OCI-M1 (cell line): ENCODE measurements at places on chromosomes 3 and 15.

- no peak for DNase-seq
Observed at GRCh38 chr15:35458176-35458856, 87.6 kb downstream of the DPH6 start.

DNA sequence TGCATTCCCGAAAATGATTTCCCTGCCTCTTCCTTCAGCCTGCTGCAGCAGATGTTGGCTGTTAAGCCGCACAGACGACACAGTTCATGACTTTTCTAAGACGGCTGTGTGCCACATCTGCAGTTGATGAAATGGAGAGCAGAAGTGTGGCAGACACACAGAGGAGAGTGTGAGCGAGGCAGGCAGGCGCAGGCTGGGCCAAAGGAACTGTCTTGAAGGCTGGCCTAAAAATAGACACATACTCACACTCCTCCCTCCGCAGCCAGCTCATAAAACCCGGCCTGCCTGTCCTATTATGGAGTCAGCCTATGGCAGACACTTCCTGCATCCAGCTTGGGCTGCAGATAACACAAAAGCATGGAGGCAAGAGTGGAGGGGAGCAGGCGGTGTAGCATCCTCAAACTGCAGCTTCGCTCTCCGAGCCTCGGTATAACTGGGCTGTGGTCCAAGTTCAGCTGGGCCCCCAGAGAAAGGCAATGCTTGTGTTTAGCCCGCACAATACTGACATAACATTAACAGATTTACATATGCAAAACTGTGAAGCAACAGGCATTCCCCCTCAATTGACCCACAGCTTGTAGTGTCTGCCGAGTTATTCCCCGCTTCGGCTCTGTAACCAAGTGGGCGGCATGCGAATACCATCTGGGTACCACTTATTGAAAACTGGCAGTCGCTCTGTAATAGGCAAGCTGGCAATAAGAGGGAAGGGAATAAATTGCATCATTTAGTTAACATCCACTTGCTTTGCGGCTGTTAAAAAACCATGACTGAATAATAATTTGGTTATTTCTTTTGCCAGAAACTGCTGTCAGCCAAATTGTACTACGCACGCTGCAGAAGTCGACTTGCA lies 40.8 kb downstream of the FOXP1 start:
- peak; percentile 9 for DNase-seq

DNA sequence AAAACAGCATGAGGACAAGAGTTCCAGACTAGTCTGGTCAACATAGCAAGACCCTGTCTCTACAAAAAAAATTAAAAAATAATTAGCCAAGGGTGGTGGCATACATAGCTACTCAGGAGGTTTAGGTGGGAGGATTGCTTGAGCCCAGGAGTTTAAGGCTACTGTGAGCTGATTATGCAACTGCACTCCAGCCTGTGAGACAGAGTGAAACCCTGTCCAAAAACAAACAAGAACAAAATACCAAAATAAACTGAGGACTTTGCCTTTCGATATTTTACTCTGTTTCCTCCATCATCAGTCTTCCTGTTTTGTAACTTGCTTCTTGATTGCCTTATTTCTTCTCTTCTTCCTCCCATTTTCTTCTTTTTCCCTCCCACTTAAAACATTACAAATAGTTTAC lies 504.4 kb downstream of the ROBO1 start:
- DNase-seq = no peak

DNA sequence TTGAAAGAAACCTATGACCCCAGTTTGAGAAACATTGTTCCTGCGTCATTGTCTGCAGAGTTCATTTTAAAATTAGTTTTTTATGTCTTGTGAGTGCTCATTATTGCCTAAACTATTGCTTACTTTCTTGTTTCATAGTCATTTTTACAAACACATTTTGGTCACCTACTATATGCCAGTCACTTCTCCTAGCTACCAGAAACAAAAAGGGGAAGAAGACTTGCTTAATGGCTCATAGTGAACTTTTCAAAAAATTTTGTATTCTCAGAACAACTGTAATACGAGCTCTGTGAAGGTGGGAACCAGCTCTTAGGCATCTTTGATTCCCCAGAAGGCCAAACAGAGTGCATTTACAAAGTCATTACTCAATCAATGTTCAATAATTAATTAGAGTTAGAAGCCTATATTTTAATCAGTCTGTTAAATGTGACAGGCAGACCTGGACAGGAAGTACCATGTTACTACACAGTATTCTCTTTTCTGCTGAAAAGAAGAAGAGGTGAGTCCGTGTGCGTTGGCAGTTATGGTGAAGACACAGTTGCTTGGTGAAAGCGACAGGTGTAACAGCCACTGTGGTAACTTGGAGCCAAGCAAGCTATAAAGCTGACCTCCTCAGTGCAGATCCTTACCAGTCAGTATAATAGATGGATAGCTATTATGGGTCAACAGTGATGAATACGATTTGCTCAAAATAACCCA lies 46.6 kb downstream of the DPPA2 start:
- DNase-seq = peak; percentile 4

GRCh38 chr15:96867992-96868391 lies 537.5 kb downstream of the NR2F2 start:
- no peak for DNase-seq

- DNase-seq = peak; percentile 90
Observed at GRCh38 chr3:51860703-51861665, at the start of gene IQCF2. IQCF2 (plus strand) TSS chr3:51861615; CDS start chr3:51861667, 52 bp downstream.

DNA sequence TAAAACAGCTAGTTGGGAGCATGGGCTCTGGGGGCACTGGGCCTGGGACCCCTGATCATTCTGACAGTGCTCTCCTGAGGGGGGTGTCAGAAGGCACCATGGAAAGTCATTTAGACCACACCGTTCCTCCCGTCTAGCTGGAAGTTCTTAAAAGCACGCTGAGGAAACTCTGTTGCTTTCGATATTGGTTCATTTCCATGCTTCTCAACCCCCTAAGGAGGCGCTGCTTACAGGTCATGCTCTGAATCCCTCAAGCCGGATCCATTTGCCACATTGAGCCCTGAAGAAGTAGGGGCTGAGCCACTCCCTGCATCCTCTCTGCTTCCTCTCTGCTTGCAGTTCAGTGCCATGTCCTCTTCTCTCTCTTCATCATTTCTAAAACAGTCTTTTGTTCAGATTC lies 187.2 kb downstream of the CACNA2D3 start:
- DNase-seq = peak; percentile 2

DNA sequence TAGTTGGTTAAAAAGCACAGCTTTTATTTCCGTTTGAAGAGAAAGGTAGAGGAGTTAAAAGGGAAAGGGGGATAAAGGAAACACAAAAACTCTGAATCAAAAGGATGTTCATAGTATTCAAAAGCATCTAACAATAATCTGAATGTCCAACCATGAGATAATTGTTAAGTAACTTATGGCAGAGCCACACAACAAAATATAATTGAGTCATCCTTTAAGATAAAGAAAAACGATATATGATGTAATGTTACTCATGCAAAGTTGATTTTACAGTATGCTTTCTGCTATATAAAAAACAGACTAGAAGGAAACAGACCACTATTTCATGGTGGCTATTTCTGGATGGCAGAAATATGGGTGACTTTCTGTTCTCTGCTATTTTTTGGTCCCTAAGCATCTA lies 3.9 kb downstream of the XPC start:
- peak; percentile 8 for DNase-seq

GRCh38 chr3:59595830-59596229 lies 546.0 kb upstream of the CFAP20DC start:
- DNase-seq = no peak

- peak; percentile 50 for DNase-seq
Observed at GRCh38 chr3:152258448-152259393, 10.0 kb upstream of the MBNL1 start.

DNA sequence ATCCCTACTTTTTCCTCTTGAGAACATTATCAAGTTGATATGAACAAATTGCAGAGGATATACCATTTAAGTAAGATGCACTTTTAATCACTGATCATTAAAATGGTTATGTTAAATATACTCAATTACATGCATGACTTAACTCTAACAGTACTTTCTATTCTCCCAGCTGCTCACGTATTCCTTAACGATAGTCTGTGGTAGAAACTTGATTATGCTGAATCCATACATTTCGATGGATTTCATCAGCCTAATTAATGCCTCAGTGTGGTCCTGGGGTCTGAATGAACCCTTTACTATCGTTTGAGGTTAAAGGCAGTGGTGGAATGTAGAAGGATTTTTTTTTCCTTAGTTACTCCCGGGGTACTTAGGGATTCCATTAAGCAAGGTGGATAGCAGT lies 18.6 kb downstream of the SOX2 start:
- DNase-seq = no peak

DNA sequence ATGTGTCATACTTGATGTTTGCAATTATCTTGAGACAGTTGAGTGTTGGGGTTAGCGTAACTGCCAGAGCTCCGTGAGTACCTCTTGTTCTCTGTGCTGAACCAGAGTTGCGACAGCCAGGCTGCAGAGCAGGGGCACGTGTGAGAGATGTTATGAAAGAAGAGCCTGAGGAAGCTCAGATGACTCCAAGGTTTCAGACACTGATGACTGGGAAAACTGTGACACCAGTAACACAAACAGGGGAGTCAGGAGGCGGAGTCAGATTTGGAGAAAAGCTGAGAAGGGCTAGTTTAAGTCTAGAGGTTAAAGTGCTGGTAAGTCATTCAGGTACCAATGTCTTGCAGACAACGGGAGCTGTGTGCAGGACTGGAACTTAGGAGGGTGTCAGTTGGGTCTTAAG lies 45.0 kb downstream of the BLM start:
- DNase-seq = no peak

DNA sequence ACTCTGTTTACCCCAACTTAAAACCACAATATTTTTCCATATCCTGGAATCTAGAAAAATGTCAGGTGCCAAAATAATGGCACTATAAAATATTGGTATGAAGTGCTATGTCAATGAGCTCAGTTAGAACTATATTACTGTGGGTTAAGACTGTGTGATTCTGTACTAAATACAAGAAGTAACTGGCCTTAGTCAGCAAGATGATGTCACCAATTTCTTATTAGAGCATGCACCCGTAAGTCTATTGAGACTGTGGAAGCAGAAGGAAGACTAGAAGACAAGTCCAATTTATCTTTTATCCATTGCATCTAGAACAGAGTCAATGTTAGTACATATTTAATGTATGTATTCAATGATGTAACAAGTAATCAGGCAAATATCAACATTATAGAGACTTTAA lies 25.0 kb downstream of the LRRC58 start:
- DNase-seq = no peak

- DNase-seq = peak; percentile 6
Observed at GRCh38 chr3:186882150-186882524, 39.6 kb downstream of the ADIPOQ start.
